ENCODE measurements at places on chromosomes 2 and 18. TPM values are rescaled to one million over a fixed set of nuclear protein-coding genes. Genes with fewer than 3 reads are reported as not detected.

- H3K4me1 ChIP-seq, result peaks cover 28% of the 10 kb centered on the region
- peak overlapping the region; percentile 18 for H3K4me3 ChIP-seq
- no peaks in the 10 kb centered on the region for H3K27me3 ChIP-seq
Observed at GRCh38 chr2:127680706-127681287, 5.5 kb upstream of the LIMS2 start.

GRCh38 chr2:43927442-43927841 is 68.3 kb downstream of the LRPPRC start:
- H3K27ac ChIP-seq, result no peak overlapping the region
- DNase-seq, result no peak
- H3K4me3 ChIP-seq, result no peak overlapping the region
- H3K36me3 ChIP-seq, result peaks cover 59% of the 10 kb centered on the region

GRCh38 chr2:172955587-172955986 is 120.1 kb upstream of the MAP3K20 start:
- DNase-seq, result no peak
- H3K4me1 ChIP-seq, result no peaks in the 10 kb centered on the region
- no peak overlapping the region for H3K27ac ChIP-seq
- no peaks in the 10 kb centered on the region for H3K27me3 ChIP-seq

GRCh38 chr2:26786207-26787028 is 562 bp downstream of the CENPA start:
- peak overlapping the region; percentile 84 for H3K4me3 ChIP-seq
- H3K36me3 ChIP-seq, result no peaks in the 10 kb centered on the region
- peak overlapping the region; percentile 71 for H3K27ac ChIP-seq

DNA sequence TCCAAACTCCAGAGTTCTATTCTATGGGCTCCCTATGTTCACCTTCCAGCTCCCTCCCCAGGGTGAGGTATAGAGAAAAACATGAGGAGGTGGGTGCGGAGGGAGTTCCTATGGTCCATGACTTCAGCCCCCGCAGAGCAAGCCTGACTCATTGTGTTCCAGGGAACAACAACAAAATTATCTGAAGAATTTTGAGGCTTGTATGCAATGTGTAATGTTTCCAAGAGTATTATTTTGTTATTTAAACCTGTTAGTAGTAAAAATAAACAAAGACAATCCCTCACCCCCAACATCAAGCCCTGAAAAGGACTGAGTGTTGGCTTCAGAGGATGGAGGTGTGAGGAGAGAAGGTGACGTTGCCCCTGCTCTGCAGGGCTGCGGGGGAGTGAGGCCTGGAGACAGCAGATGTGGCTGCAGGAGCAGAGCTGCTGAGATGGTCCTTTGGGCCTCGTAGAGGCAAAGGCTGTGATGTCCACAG is 29.0 kb downstream of the LAMA3 start:
- no peak overlapping the region for H3K27ac ChIP-seq
- H3K4me3 ChIP-seq, result no peak overlapping the region
- no peaks in the 10 kb centered on the region for H3K4me1 ChIP-seq

The TOGARAM2 gene
- 24.5 TPM for total RNA-seq

DNA sequence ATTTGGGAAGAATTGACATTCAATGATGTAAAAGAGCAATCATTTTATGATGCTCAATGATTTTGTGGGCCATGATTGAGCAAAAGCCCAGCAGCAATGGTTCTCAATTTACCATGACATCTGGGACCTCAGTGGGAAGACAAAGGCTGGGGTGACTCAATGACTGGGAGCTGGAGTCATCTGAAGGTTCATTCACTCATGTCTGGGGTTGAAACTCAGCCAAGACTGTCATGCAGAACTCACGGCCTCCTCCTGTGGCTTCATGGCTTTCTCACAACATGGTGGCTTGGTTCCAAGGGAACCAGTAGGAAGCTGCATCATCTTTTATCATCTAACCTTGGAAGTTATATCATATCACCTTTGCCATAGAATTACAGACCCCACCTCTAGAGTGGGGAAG is 45.1 kb upstream of the CD226 start:
- no peaks in the 10 kb centered on the region for H3K27me3 ChIP-seq
- no peak overlapping the region for H3K4me3 ChIP-seq
- no peak for DNase-seq
- H3K27ac ChIP-seq, result no peak overlapping the region
- H3K4me1 ChIP-seq, result no peaks in the 10 kb centered on the region

DNA sequence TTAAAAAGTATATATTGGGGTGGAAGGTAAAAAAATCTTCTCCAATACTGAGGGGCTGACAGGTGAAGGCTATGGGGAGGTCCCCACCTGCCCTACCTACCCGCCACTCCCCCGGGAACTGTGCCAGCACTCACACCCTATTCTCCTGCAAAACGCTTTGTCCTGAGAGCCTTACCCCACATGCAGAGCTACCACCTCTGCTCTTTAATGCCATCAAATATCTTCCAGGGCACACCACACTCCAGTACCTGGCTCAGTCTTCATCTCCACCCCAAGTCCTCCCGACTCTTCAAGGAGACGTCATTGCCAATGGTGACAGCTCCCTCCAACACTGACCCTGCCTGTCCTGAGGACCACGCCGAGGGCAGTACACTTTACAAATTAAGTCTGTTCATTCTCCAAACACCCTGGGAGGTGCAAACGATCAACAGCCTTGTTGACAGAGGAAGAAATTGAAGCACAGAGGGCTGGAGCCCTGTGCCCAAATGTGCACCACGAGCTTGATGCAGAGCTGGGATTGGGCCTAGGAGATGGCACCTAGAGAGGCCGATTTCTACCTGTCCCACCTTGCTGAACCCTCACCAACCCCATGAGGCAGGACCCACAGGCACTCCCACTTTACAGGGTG is 6.0 kb upstream of the GPR55 start:
- H3K27me3 ChIP-seq, result no peaks in the 10 kb centered on the region
- no peak for DNase-seq
- H3K4me3 ChIP-seq, result no peak overlapping the region
- no peaks in the 10 kb centered on the region for H3K36me3 ChIP-seq
- no peak overlapping the region for H3K27ac ChIP-seq

DNA sequence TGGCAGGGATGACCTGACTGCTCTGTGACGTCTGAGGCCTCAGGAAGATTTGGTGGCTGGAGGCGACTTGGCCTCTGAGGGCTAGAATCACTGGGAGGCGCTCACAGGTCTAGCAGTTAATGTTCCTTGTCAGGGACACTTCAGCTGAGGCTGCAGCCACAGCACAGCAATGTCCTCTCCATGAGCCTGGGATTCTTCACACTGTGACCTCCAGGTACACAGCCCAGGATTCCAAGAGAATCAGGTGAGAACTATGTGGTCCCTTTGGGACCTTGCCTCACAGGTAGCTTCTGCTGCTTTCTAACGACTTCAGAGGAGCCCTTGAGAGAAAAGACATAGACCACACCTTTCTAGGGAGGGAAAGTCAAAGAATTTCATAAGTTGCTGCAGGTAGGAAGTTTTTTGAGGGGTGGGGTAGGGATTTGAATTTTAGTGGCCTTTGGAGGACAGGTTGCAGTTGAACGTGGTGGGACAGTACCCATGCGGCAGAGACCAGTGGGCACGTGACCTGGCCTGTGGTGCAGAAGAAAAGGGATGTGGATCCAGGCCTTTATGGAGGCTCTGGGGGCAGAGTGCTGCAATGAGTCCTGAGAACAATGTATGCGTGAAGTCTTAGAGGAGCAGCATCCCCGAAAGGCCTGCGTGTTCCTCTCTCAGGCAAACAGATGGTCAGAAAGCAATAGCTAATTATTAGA is 86.2 kb downstream of the LYPD1 start:
- H3K4me3 ChIP-seq, result no peak overlapping the region
- H3K27ac ChIP-seq, result no peak overlapping the region
- no peaks in the 10 kb centered on the region for H3K27me3 ChIP-seq
- H3K4me1 ChIP-seq, result peaks cover 8% of the 10 kb centered on the region
- no peak for DNase-seq
- no peaks in the 10 kb centered on the region for H3K36me3 ChIP-seq

DNA sequence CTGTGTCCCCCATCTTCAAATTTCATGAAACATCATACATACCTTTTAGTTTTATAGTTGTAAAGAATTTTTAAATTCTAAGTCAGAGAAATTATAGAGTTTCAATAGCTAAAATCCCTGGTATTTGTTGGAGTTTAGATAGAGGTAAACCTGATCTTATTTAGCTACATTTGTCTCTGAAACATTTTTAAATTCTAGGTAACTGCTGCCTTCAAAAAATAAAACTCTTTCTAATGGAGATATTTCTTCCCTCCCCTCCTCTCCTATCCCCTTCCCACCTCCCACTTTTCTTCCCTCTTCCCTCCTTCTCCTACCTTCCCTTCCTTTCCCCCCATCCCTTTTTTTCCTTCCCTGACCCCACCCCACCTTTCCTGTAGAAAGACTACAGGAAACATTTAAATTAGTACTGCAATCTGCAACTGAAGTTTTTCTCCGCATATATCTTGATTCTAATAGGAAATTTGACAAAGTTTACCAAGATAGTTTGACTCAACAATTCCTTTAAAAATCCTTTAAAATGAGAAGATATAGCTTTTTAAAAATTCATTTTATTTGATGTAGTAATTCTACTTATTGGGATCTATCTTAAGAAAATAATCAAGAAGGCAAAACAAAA is 4.1 kb downstream of the TACR1 start:
- H3K27ac ChIP-seq, result no peak overlapping the region
- no peak for DNase-seq
- H3K4me1 ChIP-seq, result peaks cover 12% of the 10 kb centered on the region
- H3K4me3 ChIP-seq, result no peak overlapping the region

- no peak overlapping the region for H3K4me3 ChIP-seq
- no peak overlapping the region for H3K27ac ChIP-seq
- H3K4me1 ChIP-seq, result no peaks in the 10 kb centered on the region
Observed at GRCh38 chr2:3981446-3981987, 278.1 kb downstream of the DCDC2C start.

DNA sequence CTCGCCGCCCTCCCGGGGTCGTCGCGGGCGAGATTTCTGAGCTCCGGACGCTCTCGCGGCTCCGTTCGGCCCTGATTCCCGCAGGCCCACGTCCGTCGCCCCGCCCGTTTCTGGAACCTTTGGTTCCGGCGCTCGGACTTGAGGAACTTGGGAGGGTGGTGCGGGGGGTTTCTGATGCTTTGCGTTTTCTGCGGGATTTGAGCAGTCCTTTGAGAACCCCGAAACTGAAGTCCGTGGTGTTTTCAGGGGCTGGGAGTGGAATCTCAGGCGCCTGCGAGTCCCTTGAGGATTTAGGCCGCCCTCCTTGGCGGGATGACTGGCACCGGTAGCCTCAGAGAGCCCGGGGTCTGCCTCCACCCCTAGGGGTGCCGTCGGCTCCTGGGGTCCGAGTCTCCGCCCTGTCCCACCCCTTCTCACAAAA is 336 bp downstream of the THNSL2 start:
- no peaks in the 10 kb centered on the region for H3K36me3 ChIP-seq
- H3K4me1 ChIP-seq, result peaks cover 9% of the 10 kb centered on the region
- no peak for DNase-seq
- peak overlapping the region; percentile 56 for H3K4me3 ChIP-seq
- H3K27ac ChIP-seq, result peak overlapping the region; percentile 75

DNA sequence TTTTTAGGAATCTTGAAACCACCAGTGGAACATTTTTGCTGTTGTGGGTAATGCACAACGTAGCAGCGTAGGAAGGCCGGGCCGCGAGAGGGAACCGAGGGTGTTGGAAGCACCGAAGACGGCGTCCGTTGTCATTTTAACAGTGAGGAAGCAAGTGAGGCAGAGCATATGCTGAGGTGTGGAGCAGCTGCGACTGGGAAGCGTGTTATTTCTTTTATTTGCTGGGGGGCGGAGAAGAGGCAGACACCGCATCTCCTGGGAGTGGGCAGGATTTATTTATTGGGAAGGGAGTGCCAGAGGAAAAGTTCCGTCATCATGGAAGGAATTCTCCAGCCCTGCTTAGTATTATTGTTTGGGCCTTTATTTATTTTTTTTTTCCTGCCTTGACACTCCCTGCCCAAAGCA is 232.8 kb downstream of the KLHL29 start:
- peaks cover 7% of the 10 kb centered on the region for H3K4me1 ChIP-seq
- no peak overlapping the region for H3K4me3 ChIP-seq
- no peaks in the 10 kb centered on the region for H3K36me3 ChIP-seq
- peak overlapping the region; percentile 30 for H3K27ac ChIP-seq
- no peaks in the 10 kb centered on the region for H3K27me3 ChIP-seq

DNA sequence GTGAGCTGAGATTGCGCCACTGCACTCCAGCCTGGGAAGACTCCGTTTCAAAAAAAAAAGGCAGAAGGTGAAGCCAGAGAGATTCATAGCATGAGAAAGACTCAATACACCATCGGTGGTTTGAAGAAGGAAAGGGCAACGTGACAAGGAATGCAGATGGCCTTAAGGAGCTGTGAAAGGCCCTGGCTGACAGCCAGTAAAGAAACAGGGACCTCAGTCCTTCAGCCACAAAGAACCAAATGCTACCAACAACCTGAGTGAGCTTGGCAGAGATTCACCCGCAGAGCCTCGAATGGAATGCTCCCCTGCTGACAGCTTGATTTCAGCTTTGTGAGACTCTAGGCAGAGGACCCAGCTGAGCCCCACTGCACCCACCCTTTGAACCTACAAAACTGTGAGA is 154.9 kb upstream of the NDUFV2 start:
- H3K27ac ChIP-seq, result no peak overlapping the region
- H3K4me1 ChIP-seq, result no peaks in the 10 kb centered on the region
- no peaks in the 10 kb centered on the region for H3K36me3 ChIP-seq
- H3K27me3 ChIP-seq, result no peaks in the 10 kb centered on the region
- H3K4me3 ChIP-seq, result no peak overlapping the region

The PROC gene
- 0.64 TPM for total RNA-seq

- H3K27ac ChIP-seq, result no peak overlapping the region
Observed at GRCh38 chr2:44598330-44599119, 236.8 kb downstream of the CAMKMT start.

The CTAGE1 gene
- total RNA-seq, result not detected

The INO80D gene
- 50.3 TPM for total RNA-seq

The EDAR gene
- total RNA-seq, result not detected

GRCh38 chr2:85264471-85264870 is 63.3 kb downstream of the TGOLN2 start:
- H3K4me1 ChIP-seq, result peaks cover 32% of the 10 kb centered on the region
- no peaks in the 10 kb centered on the region for H3K36me3 ChIP-seq
- DNase-seq, result no peak
- H3K4me3 ChIP-seq, result no peak overlapping the region

DNA sequence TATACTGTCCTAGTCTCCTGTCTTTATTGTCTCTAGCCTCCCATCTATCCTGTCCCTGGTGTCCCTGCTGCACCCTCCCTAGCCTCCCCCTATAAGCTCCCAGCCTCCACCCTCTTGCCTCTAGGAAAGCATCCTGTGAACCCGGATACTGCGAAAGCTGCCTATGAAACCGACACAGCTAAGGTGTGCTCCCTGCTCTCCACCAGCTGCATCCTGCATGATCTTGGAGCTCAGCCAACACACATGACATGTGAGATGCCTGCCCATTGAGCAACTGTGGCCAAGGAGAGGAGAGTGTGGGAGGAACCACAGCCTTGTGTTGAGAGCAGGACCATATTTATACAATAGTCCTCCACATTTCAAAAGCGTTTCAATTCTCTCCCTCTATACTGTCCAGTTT is 187.1 kb downstream of the ZBTB7C start:
- no peaks in the 10 kb centered on the region for H3K36me3 ChIP-seq
- H3K4me1 ChIP-seq, result peaks cover 9% of the 10 kb centered on the region
- no peaks in the 10 kb centered on the region for H3K27me3 ChIP-seq

DNA sequence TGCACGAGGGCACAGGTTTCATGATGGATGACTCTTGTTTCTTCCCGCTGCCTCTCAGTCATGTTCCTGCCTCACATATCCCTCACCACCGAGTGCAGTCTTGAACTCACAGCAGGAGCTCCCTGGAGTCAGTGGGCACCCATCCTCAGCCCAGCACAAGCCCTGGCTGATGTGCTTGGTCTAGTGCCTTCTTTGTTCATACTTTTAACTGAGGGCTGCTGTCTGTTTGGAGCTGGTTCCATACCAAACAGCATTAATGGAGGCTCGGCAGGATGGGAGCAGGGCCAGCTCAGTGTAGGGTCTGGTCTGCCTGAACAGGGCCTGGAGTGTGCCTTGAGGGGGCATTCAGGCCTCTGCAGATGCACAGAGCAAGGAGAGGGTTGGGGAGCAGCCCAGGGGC is 54.5 kb upstream of the GLI2 start:
- H3K4me3 ChIP-seq, result no peak overlapping the region
- no peaks in the 10 kb centered on the region for H3K27me3 ChIP-seq
- H3K4me1 ChIP-seq, result peaks cover 3% of the 10 kb centered on the region
- no peak for DNase-seq

Measured in upper lobe of left lung (tissue), 6 donors.